ENCODE measurements at places on chromosomes 7 and 10.

DNA sequence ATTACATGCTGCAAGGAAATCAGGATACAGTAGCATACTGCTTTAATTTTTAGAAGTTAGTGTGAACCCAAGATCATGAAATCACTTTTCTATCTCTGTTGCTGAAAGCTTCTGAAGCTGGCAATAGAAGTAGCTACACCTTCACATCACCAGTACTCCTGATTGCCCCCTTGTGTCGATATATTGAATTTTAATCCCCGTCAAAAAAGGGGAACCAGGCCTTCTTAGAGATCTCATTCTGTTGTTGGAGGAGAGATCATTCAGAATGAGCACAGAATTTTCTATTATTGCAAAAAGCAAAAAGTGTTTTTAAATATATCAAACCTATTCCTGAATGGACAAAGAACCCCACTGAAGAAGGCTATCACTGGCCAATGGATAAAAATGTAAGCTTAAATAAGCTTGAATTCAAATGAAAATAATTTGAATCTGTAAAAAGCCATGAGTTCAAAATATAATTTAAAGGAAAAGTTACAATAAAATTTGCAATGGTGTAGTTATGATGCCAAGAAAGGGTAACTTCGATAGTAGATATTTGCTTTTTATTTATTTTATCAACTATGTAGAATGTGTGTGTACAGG, 39.7 kb upstream of the TEX47 start:
- DNase-seq, result no peak

DNA sequence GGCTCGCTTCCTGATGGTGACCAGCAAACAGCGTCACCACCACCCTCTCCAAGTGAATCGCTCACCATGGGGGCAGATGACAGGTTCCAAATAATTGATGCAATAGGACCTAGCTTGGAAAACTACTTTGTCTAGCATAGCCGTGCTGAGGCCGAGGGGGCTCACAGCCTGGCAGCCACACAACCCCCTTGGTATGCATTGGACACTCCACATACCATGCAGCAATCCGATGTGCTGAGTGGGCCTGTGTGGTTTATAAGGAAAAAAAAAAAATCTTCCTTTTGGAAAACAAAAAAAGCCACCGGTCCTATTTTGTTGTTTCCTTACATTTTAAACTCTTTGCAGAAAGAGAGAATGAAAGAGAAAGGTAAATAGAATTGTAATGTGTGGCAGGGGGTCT, 15.1 kb downstream of the GATA3 start:
- DNase-seq, result no peak

DNA sequence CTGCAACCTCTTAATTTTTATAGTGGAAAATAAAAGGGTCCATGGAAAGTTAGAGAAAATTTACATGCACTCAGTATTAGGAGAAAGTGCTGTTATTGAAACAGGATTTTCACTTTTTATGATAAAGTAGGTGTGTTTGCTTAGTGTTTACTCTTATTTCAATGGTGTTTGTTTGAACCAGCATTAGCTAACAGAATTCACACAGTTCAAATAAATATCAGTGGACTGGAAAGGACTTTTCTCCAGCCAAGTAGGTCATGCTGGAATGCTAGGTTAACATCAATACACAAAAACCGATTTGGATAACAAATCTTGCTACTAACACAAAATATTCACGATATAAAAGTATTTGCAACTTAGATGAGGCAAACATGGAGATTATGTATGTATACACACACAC, 49.4 kb upstream of the BET1 start:
- no peak for DNase-seq

GRCh38 chr10:123409426-123409825, 255.2 kb downstream of the BUB3 start:
- DNase-seq, result no peak

DNA sequence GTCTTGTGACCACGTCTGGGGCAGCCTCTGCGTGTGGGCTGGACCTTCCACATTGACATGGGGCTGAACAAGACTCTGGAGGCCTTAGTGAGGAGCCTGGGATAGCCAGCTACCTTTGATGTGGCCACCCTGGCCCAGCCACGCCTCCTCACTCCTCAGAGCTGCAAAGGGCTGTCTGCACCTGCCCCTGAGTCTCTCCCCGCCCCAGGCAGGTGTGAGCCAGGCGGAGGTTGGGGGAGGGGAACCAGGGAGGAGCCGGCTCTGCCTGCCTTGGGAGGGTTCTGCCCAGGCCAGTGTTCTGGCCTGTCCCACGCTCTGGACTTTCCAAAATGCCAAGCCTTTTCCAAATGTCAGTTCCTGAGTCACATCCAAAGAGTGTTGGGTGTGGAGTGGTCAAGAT, 72.2 kb downstream of the GTF2IRD1 start:
- DNase-seq, result no peak

GRCh38 chr7:1344421-1344820, 111.7 kb downstream of the UNCX start:
- DNase-seq, result no peak

- DNase-seq, result no peak
Observed at GRCh38 chr10:83915801-83916200, 223.5 kb upstream of the GHITM start.

- DNase-seq, result no peak
Observed at GRCh38 chr7:101575721-101576120, 53.4 kb downstream of the MYL10 start.

- no peak for DNase-seq
Observed at GRCh38 chr7:116546054-116546453, 21.2 kb downstream of the CAV1 start.

- no peak for DNase-seq
Observed at GRCh38 chr10:71965623-71966022, 1.4 kb downstream of the CHST3 start.

GRCh38 chr7:117062300-117062699, 109.0 kb downstream of the ST7 start:
- no peak for DNase-seq

GRCh38 chr10:118823256-118823907, 68.6 kb upstream of the CACUL1 start:
- DNase-seq, result no peak

- no peak for DNase-seq
Observed at GRCh38 chr7:155163696-155164095, 93.6 kb downstream of the HTR5A start.

DNA sequence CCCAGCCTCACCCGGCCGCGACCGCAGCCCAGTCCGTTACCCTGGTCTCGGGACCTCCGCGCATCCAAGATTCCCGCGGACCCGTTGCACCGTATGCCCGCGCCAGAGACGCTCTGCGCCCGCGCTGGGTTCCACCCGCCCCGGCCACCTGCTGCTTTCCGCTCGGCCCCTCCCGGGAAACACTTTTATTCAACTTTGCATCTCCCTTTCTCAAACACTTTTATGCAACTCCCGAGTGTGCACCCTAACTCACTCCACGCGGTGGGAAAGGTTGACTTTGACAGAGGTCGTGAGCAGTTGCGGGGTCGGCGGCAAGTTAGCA, at the start of gene ODAD2:
TSS of gene ODAD2 (minus strand) at position 126 of the 322 bp plus-strand sequence. CDS start 3,937 bp downstream, outside the sequence.
- DNase-seq, result no peak

- no peak for DNase-seq
Observed at GRCh38 chr10:112741830-112742402, 208.1 kb upstream of the TCF7L2 start.

DNA sequence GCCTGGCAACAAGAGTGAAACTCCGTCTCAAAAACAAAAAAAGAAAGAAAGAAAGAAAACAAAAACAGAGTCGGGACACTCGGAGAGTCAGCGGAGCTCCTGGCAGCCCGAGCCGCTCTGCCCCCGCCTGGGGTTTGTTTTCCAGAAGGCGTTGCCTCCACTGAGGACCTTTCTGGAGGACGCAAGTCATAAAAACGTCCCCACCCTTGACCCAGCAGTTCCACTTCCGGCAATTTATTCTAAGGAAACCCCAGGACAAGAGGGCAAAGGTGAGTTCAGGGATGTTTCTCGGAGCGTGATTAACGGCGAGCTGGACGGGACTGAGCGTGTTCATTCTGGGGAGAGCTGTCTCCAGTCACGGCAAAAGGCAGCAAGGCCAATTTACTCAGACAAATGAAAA, 27.0 kb upstream of the SUN1 start:
- no peak for DNase-seq

All from stimulated activated CD8-positive, alpha-beta memory T cell treated with anti-CD3 and anti-CD28 coated beads, Interleukin-7, amount 100 ng/mL, for 24 hours (primary cell).